ENCODE measurements at places on chromosomes 6 and 20. TPM values are rescaled to one million over a fixed set of nuclear protein-coding genes. Genes with fewer than 3 reads are reported as not detected.

GRCh38 chr20:46977909-46978588 is 83.4 kb downstream of the EYA2 start:
- no peak for DNase-seq

DNA sequence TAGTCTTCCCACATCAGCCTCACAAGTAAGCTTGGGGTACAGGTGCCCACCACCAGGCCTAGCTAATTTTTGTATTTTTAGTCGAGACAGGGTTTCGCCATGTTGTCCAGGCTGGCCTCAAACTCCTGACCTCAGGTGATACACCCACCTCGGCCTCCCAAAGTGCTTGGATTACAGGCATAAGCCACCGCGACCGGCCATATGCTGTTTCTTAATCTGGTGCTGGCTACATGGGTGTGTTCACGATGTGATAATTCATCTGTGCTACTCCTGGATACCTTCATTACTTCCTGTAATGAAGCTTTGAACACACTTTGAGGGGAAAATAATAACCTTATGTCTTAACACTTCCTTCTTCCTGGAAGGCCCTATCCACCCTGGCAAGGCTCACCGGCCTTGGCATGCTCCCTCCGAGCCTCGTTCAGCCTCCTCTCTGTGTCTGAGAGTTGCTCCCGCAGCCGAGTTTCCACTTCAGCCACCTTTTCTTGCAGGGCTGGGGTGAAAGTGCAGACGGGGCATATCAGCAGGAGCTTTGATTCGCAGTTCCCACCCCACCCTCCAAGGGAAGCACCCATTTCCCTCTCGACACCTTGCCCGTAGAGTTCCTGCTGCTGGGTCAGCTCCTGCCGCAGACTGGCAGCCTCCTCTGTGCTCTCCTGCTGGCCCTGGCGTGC is 5.6 kb upstream of the PSORS1C2 start:
- no peak for DNase-seq

DNA sequence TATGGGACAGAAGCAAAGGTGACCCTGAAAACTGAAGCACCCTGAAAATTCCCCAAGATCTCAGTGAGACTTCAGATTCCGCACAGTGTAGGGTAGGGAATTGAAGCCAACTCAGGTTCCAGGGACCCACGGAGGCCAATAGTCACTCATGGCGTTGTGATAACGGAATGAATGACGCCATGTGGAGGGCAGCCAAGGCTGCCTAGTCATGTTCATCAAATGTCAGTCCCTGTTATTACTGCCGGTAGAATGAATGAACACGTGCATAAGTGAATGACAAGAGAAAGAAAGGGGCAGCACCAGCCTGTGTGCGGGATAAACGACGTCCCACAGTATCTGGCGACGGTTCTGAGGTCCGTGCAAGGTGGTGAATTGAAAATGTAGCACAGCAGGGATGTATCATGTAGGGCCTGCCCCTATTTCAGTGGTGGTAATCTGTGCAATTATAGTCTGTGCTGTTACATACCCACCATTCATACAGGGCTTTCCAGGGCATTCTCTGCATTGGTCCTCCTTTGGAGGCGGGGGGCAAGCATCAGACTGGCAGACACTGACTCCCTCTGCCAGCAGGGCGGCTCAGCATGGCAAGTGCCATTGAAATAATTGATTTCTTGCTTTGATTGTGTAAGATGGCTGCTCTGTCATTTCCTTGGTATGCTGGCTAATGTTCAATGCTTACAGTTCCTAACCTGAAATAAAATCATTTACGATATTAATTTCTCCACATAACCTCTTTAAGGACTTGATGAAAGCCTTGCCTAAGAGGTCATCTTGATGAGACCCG is 386.9 kb downstream of the CDH4 start:
- DNase-seq = no peak

- DNase-seq = no peak
These were observed 1.1 kb downstream of the ITCH start for GRCh38 chr20:34364223-34364506.

GRCh38 chr20:15318682-15319081 is 981.3 kb upstream of the FLRT3 start:
- DNase-seq = no peak

- no peak for DNase-seq
These were observed 2.7 kb upstream of the ABHD16B start for GRCh38 chr20:63858393-63859165.

DNA sequence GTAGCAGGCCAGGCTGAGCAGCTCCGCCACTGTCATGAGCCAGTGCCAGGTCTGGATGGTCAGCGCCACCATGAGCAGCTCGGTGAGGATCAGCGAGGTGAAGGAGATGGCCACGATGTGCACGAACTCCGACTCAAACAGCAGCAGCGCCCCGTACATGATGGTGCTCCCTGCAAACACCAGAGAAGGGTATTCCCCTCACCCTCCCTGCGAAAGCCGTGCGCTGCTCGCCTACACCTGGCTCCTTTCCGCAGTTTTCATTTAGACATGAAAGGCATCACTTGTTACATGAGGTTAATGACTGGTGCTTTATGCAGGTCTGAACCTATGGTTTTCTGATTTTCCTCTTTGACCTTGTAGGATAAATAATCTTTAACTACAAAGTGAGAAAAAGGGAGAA is 62.3 kb upstream of the NFATC2 start:
- DNase-seq = no peak

DNA sequence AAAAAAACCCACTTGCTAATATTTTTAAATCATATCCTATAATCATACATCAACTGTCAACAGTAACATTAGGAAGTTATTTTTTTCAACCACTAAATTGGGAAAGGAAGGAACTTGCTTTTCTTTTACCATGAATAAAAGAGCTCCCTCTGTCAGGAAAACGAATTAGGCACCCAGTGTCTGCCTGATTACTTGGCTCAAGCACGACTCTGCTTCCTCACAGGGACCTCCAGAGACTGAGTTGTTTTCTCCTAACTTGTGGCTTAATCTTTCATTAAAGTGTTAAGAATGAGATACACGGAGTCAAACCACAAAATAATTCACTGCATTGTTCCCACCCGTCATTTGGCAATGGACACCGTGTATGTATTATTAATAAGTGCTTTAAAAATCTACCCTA is 1405.1 kb upstream of the EYS start:
- peak; percentile 9 for DNase-seq

- DNase-seq = no peak
These were observed 55.0 kb downstream of the KIF13A start for GRCh38 chr6:17932330-17932852.

DNA sequence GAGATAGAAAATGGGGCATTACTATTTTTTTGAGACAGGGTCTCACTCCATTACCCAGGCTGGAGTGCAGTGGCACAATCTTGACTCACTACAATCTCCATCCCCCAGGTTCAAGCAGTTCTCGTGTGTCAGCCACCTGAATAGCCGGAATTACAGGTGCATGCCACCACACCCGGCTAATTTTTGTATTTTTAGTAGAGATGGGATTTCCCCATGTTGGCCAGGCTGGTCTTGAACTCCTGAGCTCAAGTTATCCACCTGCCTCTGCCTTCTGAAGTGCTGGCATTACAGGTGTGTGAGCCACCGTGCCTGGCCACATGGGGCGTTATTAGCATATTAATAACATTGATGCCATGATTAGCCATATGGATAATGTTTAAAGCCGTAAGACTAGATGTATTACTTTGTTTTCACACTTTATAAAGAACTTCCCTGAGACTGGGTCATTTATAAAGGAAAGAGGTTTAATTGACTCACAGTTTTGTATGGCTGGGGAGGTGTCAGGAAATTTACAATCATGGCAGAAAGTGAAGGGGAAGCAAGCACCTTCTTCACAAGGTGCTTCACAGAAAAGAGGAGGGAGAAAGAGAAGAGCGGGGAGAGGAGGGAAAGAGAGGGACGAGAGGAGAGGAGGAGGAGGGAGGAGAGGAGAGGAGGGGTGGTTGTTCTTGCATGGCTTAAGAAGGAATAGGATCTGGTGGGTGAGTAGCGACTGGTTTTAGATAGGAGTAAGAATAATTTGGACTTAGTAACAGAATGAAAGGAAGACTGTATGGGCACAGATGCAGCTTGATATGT is 51.9 kb downstream of the MYO6 start:
- DNase-seq = no peak

Gene BPIFB4
- 0.44 TPM for total RNA-seq

Gene VWA7
- 2.9 TPM for total RNA-seq
